ENCODE measurements at places on chromosomes 16 and 17.

DNA sequence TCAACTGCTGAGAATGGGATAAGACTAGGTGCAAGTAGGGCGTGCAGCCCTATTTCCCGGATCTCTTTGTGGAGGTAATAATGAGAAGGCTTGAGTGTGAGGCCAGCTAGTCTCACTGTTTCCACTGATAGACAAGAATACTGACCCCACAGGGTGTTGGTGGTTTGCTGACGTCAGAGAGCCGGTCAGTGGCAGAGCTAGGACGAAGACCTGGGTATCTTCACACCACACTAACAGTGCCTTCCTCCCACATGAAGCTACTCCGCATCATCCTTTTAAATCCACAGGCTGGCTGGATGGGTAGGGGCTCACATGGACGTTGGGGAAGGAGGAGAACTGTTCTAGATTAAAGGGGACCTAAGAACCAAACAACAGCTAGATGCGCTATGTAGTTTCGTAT, 68.0 kb downstream of the ZFHX3 start:
- DNase-seq = peak; percentile 54

GRCh38 chr17:81514739-81515529, 2.3 kb upstream of the ACTG1 start:
- peak; percentile 93 for DNase-seq

GRCh38 chr16:66275775-66276428, 90.6 kb upstream of the CDH5 start:
- peak; percentile 56 for DNase-seq

DNA sequence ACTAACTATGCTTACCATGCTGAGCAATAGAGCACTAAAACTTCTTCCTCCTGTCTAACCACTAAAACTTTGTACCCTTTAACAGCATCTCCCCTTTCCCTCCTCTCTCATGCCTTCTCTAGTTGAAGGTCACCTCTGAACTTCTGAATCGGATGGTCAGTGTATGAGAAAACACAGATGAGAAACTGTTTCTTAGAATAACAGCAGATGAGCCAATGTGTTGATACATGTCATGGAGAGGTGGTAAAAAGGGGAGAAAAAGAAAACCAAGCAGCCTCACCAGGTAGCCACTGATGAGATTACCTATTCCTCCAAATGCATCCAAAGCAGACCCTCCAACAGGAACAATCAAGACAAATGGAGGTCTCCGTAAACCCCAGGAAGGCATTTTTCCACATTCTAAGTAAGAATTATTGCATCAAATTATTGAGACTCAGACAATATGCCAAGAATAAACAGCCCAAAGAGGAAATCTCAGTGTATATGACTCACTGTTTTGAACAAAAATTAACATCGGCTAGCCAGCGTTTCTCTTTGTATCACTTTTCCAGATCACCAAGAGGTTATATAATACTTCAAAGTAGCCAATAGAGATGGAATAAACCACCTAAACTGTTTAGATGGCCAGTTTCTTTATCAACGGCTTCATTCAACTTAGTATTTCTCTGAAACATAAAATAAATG, 793.3 kb upstream of the SOX9 start:
- DNase-seq = no peak

DNA sequence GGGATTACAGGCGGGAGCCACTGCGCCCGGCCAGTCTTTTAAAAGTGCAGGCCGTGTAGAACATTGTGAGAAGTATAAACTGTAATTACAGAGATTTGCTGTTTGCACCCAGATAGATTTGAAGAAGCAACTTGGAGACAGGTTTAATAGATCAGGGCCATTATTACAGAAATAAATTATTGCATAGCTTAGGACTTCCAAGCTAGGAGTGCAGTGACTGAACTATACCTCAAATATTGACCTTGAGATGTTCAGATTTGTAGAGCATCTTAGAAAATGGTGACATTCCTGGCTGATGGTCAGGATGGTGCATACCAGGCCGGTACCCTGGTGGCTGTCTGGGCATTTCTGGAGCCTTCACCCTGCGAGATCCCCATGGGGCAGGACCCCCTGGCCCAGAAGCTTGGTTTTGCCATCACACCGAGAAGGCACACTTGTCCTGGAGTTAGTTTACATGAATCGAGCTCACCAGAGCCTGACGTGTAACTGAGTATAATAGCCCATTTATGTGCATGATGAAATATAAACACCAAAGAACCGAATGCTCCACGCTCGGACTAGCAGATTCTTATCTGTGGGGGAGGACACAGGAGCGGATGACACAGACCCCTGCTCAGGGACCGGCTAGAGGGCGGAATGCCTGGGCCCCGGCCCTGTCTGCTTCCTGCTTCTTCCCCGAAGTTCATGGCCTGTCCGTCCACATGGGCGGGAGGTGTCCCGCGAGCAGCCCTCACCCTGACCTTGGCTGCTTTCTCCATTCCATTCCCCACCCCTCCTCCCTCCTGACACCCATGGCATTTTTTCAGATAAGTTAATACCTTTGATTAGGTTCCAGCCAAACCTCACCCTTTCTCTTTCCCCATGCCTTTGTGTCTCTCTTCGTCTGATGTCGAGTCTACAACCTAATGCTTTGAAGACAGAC, 32.1 kb downstream of the CCDC40 start:
- DNase-seq = peak; percentile 20

DNA sequence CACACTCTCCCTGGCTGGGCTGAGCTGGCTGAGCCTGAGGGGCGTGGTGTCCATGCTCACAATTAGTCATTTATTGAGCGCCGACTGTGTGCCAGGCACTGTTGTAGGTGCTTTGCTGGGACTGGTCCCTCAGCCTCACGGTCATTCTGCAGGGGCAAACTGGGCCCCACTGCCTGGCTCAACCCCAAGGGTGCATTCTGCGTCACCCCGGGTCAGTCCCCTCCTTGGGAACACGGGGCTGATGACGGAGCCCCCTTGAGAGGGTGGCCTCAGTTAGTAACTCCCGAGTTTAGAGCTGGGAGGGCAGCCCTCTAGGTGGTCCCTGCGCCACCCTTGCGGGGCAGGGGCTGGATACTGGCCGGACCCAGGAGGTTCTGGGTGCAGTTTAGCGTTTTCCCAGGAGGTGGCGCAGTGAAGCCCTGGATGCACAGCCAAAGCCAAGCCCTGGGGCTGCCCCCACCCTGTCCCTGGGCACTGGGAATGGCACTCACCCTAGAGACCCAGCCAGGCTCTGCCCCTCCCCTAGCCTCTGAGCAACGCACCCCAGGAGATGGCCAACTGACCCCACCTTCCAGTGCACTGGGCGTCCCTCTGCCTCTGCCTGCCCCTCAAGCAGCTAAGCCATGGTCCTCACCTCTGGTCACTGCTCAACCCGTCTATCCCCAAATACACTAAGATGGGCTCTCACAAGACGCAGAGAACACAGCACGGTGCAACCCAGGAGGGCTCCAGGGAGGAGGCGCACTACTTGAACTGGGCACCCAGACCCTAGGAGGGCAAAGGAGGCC, 243.2 kb upstream of the GSE1 start:
- DNase-seq = peak; percentile 47

- no peak for DNase-seq
Observed at GRCh38 chr17:12421646-12422306, 243.9 kb upstream of the MYOCD start.

- DNase-seq = no peak
Observed at GRCh38 chr17:54899721-54900456, 763 bp upstream of the TOM1L1 start.

DNA sequence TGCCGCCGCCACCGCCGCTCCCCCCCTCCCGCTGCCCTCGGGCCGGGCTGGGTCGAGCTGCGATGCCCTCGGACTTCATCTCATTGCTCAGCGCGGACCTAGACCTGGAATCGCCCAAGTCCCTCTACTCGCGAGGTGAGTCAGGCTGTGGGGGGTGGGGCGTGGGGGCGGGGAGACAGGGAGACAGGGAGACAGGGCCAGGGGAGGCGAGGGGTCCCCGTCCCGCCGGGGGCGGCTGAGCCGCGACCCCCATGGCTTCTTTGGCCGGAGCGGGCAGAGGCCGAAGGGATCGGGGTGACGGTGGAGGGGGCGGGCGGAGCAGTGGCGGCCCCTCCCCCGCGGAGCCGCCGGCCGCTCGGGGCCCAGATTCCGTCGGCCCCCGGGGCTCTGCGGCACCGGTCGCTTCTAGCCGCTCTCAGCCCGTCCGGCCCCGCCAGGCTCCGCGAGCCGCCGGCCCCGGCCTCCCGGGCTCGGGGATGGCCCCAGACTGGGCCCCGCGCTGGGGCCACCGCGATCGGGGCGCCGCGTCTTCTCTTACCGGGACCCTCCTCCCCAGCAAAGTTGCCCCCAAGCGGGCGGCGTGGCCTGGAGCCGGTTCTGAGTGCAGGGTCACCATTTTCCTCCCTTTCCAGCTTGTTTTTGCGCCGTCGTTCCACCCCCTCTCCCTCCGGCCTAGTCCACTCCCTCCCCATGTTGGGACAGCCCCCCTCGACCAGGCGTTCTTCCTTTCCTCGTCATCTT, 644 bp downstream of the NFAT5 start:
- DNase-seq = peak; percentile 59

- no peak for DNase-seq
Observed at GRCh38 chr16:55077266-55077665, 146.6 kb downstream of the IRX5 start.

- no peak for DNase-seq
Observed at GRCh38 chr16:2819939-2820835, 3.1 kb downstream of the PRSS21 start.

GRCh38 chr17:82551779-82552457, 32.4 kb downstream of the FOXK2 start:
- peak; percentile 74 for DNase-seq

DNA sequence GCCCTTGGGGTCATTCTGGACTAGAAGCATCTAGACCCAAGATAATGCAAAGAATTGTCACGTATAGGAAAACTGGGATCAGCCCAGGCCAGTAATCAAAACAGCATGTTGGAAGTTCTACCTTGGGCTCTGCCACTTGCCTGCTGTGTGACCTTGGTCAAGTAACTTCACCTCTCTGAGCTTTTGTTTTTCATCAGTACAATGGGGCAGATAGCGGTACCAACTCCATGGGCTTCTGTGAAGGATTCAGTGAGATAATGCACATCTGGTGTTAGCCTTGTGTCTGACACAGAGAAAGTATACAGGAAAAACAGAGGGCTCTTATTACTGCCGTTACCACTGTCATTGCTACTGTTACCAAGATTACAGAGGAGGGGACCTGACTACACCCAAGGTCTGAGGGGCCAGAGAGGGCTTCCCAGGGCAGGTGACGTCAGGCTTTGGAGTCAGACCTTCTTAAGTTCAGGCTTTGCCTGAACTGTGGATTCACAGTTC, 24.6 kb downstream of the CMIP start:
- DNase-seq = no peak

- DNase-seq = no peak
Observed at GRCh38 chr16:5516115-5516514, 418.5 kb upstream of the EEF2KMT start.

DNA sequence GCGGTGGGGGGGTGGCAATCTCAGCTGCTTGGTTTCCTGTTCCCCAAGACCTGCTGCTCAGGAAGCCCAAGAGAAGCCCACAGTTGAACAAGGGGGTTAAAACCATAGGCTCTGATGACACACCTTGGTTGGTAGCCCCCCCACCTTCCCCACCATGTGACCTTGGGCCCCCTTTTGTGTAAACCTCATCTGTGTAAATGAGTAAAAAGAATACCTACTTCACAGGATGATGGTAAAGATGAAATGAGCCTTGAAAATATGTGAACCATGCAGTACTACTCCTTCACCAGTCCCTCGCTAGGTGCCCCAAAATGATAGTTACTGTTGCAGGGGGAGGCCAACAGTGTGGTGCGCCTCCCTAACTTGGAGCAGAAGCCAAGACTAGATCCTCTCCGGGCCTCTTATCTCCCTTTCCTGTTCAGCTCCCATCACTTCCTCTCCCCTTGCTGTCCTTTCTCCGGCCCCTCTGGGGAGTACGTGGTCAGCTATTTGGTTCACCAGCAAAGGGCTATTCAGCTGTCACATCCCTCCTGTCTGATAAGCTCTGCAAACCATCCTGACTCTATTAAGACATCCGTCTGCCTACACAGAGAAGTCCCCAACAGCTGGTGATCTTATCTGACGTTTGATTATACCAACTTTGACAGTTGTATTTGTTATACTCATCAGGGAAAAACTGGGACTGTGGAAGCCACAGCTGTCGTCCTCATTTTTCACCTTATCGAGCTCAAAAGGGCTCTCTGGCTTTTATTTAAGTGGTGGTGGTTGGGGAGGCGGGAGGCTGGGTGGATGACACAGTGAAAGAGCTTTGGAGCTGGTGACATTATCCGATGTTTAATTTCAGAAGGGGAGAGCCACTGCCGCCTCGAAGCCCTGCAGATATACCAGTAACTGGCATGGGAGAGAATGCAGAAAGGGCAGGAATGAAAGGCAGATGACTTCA, 19.9 kb downstream of the DCAKD start:
- DNase-seq = no peak

GRCh38 chr16:17303101-17303500, 167.7 kb downstream of the XYLT1 start:
- DNase-seq = no peak

- DNase-seq = no peak
Observed at GRCh38 chr17:35846055-35846809, 22.5 kb downstream of the HEATR9 start.

DNA sequence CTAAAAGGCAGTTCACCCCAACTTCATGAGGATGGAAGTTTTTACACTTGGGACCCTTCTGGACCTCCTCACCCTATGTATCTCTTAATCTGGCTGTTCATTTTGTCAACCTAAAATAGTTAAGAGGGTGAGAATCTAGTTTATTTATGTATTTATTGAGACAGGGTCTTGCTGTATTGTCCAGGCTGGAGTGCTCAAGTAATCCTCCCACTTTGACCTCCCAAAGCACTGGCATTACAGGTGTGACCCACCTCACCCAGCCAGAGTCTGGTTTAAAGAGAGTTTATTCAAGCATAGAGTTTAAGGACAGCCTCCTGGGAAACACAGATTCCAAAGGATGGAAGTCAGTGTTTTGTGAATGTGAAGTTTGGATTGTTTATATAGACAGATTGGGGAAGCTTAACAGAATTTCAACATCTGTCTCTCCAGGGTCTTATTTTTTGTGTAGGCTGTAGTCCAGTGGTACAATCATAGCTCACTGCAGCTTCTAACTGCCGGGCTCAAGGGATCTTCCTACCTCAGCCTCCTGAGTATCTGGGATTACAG, 8.0 kb upstream of the APPBP2 start:
- DNase-seq = no peak

- no peak for DNase-seq
Observed at GRCh38 chr17:19592316-19592715, 56.2 kb upstream of the ALDH3A2 start.

DNA sequence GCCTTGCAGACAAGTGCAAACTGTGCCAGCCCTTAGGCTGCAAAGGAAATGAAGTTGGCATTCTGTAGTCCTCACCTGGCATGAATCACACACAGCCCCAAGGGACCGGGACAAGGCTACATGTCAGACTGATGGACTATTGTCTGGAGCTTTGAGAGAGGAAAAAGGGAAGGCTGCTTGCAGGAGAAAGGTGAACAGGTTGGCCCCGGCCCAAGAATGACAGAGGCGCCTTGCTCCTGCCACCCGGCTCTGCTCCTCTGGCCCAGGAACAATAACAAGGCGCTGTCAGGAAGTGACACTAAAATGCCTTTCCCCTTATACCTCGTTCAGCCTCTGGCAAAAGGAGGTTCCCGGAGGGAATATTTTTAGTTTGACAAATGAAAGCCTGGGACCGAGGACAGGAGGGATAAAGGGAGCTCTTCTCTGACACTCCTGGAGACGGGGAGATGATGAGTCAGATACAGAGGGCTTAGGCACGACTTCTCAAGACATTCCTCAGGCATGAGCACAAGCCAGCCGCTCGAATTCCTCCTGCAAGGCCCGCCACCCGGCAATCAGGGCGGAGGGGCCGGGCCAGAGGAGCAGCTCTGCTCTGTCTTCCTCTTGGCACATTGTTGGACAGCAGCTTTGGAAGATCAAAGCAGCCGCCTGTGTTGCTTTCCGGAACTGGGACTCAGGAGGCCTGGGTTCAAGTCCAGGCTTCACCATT, 105.8 kb downstream of the NOG start:
- DNase-seq = peak; percentile 92
